ENCODE measurements at places on chromosomes 11 and 22. TPM values are rescaled to one million over a fixed set of nuclear protein-coding genes. Genes with fewer than 3 reads are reported as not detected.

DNA sequence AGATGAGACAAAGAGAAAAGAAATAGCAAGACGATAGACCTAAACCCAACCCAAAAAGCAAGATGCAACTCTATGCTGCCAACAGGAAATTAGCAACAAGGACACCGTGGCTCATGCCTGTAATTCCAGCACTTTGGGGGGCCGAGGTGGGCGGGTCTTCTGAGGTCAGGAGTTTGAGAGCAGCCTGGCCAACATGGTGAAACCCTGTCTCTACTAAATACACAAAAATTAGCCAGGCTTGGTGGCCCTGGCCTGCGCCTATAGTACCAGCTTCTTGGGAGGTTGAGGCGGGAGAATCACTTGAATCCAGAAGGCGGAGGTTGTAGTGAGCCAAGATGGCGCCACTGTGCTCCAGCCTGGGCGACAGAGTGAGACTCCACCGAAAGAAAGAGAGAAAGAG lies 24.3 kb upstream of the IL10RA start:
- peak; percentile 29 for DNase-seq

DNA sequence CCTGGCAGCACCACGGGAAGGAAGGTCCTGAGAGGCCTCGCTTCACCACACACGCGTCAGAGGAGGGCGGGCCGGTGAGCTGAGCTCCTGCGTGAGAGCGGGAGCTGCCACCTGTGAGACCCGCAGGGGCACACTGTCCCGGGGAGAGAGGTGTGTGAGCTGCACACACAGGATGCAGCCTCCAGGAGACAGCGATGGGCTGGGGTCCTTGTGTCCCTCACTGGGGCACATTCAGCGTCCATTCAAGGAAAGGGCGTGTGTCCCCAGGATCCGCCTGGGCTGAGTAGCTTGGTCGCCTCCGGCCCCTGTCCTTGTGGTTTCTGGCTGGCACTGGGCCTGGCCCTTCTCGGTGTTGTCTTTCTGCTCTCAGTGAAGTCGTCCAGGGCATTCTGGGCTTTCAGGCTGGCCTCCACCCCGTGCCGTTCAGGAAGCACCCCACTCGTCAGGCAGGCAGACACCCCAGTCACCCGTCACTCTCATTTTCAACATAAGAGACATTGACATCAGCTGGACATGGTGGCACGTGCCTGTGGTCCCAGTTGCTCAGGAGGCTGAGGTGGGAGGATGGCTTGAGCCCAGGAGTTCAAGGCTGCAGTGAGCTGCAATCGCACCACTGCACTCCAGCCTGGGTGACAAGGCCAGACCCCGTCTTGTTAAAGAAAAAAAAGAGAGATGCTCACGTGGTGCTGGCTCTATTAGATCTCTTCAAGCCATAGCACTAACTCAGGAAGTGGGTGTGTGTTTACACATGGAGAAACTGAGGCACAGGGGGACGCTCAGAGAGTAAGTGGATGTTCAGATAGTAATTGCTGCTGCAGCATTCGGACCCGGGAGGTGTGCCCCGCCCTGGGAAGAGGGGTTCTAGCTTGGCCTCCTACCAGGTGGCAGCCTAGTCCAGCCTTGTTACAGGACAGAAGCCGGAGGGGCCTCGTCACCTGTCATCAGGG lies 1081.6 kb downstream of the BRD1 start:
- DNase-seq, result no peak

BDNF gene
- 5.1 TPM for total RNA-seq

OR8G5 gene
- not detected for total RNA-seq

DNA sequence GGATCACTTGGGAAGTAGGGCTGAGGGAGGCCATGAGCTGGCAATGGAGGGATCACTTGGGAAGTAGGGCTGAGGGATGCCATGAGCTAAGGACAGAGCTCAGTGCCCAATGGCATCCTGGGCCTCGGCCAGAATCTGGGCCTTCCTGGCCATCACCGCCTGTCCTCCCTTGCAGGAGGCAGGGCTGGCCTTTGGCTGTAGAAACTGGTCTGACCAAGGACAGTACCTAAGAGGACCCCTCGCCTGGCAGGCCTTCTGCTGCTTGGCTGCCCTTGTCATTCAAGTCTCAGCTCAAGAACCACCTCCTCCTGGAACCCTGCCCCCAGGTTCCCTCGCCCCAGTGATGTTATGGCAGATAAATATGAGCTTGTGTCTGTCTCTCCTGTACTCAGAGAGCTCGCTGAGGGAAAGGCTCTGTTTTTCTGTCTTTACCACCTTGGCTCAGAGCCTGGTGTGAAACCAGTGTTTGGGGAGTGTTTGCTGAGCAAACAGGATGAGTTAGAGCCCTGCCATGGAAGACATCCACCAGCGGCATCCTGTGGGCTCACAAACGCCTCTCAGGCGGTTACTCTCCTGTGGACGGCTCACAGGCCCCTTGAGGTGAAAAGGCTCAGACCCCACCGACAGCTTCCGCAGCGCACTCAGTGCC lies 19.3 kb upstream of the RASL10A start:
- DNase-seq, result no peak

DNA sequence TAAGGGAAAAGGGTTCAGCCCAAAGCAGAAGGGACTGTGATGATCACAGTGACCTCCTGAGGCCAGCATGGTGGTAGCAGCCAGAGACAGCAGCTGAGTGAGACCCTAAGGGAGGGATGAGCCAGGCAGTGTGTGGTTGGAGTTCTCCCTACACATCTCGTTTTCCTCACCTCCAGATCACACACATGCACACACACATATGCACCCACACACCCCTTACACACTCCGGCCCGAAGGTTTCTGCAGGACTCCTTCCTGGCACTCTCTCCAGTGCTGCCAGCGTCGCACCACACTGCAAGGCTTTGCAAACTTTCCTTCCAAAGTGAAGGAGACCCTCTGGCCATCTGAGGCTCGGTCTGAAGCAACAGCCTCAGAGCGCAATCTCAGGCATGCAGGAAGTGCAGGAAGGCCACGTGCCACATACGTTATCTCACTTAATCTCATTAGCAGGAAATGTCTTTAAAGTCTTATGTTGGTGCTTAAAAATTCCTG lies 26.9 kb upstream of the TP53I11 start:
- DNase-seq, result peak; percentile 53

DNA sequence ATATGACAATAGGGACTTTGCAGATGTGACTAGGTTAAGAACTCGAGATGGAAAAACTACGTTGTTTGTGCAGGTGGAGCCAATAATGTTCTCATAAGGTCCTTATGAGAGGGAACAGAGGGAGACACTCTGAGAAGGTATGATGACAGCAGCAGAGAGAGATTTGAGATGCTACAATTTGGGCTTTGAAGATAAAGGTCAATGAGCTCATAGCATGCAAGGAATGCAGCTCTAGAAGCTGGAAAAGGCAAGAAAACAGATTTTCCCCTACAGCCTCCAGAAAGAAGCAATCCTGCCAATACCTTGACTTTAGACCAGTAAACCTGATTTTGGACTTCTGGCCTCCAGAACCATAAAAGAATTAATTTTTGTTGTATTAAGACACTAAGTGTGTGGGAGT lies 21.1 kb downstream of the FAM76B start:
- DNase-seq, result peak; percentile 35

DNA sequence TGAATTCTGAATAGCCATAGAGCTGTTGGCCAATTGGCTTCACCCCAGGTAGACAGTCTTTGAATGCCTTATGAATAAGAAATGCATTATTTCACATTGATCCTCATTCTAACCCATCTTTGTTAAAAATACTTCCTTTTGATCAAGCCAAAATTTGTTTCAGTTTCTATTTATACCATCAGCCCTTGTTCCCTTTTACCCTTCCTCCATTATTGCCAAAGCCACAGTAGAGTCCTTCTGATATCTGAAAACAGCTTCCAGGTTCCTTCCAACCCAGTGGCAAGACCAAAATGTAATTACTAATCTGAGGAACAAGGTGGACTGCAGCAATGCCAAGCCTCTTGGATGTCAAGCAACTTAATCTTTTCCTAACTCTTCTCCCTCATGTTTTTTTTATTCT lies 458.8 kb downstream of the BUD13 start:
- no peak for DNase-seq

DNA sequence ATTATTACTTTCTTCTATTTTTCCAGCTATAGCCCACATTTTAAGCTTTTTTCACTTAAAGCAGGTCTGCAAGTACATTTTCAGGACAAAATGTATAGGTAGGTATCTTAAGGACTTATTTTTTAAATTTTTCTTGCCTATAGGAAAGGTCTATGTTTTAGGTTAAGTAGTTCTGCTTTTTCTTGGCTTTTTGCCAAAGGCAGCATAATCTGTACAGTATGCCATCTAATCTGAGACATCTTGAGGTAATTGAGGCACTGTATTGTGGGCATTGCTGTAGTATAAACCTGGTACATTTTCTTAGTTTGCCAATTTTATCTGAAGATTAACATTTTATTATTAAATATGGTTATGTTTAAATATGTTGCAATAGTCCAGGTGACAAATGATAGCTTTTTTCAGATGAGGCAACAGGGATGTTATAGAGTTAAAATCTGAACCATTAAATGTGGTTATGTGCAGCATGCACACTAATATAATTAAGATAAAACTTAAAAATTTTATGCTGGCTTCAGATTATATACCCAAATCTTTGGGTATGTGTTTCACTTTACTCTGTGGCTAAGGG lies 42.9 kb downstream of the QSER1 start:
- no peak for DNase-seq

- peak; percentile 63 for DNase-seq
Observed at GRCh38 chr11:46381819-46382645, 563 bp downstream of the MDK start.

GRCh38 chr11:2769409-2770095 lies 69.8 kb upstream of the KCNQ1OT1 start:
- no peak for DNase-seq

RIC3 gene
- total RNA-seq, result 17.8 TPM

- no peak for DNase-seq
Observed at GRCh38 chr22:44111562-44112155, 69.1 kb upstream of the PARVG start.

GRCh38 chr22:48240148-48240934 lies 1477.9 kb downstream of the TBC1D22A start:
- DNase-seq, result no peak

GLB1L3 gene
- total RNA-seq, result 33.1 TPM

DNA sequence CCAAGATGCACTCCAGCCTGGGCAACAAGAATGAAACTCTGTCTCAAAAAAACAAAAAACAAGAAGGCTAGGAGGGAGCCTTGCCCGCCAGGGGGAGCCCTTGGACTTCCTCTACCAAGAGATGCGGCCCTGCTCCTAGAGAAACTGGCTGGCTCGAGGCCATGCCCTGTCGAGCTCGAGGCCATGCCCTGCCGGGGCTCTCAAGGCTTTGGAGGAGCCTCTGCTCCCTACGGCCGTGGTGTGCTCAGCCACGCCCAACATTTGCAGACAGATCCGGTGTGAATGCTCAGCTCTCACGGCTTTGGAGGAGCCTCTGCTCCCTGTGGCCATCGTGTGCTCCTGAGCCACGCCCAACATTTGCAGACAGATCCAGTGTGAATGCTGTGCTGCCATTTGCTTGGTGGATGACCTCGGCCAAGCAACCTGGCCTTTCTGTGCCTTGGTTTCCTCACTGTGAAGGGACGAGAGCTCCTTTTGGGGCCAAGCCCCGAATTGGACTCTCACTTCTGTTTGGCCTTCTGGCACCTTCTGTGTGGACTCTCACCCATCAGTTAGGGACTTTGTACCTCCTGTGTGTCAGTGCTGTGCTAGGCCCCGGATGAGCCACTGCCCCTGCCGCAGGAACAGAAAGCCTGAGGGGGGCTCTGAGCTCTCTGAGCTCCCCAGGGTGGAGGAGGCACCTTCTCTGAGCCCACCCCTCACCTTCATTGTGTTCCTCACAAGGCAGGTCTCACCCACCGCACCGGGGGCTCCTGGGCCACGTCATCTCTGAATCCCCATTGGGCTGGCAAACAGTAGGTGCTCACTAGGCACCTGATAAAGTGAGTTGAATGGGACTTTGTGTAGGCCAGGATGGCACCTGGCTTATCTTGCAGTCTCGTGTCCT lies 14.1 kb downstream of the C11orf24 start:
- peak; percentile 98 for DNase-seq

LMO2 gene
- total RNA-seq, result 3.9 TPM

CCDC73 gene
- total RNA-seq, result not detected

DNA sequence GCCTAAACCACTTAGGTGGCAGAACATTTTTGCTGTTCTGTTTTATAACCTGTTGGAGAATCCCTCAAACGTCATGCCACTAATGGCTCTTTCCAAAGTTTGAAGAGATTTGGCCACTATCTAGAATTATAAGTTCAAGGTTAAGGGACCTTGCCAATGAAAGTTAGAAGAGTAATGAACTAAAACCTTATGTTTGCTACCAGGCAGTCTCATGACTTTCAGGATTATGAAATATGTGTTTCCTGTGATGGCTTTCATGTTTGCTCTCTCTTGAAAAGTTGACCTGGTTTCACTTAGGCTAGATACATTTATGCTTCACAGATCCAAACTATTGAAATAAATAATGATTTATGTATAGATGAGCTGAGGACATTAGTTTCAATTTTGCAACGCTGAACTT lies 340.0 kb downstream of the LRRC4C start:
- DNase-seq, result no peak

- DNase-seq, result no peak
Observed at GRCh38 chr11:61045271-61045670, 57.0 kb upstream of the CD5 start.

P2RY2 gene
- 1.6 TPM for total RNA-seq

RAG1 gene
- total RNA-seq, result 1.4 TPM

- DNase-seq, result no peak
Observed at GRCh38 chr11:130725421-130726233, 190.7 kb downstream of the SNX19 start.

GRCh38 chr11:118699506-118700220 lies 20.2 kb upstream of the TREH start:
- DNase-seq, result no peak

MRPL11 gene
- total RNA-seq, result 139 TPM

DNA sequence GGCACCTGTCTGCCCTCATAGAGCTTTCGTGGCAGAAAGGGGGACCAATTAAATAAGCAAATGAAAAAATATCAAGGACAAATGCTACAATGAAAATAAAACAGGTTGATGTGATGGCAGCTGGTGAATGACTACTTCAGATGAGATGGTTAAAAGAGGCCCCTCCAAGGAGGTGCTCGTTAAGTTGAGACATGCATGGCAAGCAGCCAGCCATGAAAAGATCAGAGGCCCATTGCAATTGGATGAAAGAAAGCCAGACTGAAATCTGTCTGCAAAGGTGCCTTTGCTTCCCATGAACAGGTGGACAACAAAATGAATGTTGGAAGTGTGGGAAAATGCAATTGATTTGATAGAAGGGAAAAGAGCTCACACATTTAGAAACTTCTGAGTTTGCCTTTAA lies 848 bp upstream of the TRPC6 start:
- DNase-seq, result no peak

GRCh38 chr11:126350836-126351235 lies 4.7 kb upstream of the ST3GAL4 start:
- DNase-seq, result no peak

GRCh38 chr11:93407777-93408401 lies 77.3 kb downstream of the DEUP1 start:
- no peak for DNase-seq
